ENCODE measurements at places on chromosomes 6 and 20.

- peak; percentile 24 for DNase-seq
Observed at GRCh38 chr6:35497571-35498421, 917 bp upstream of the TEAD3 start.

GRCh38 chr6:90003941-90004340, 109.7 kb downstream of the GJA10 start:
- no peak for DNase-seq

- DNase-seq = no peak
Observed at GRCh38 chr6:106608080-106608668, 21.1 kb downstream of the RTN4IP1 start.

- DNase-seq = no peak
Observed at GRCh38 chr6:149636124-149636523, 12.4 kb downstream of the KATNA1 start.

- DNase-seq = no peak
Observed at GRCh38 chr6:53982366-53983050, 128.7 kb upstream of the MLIP start.

DNA sequence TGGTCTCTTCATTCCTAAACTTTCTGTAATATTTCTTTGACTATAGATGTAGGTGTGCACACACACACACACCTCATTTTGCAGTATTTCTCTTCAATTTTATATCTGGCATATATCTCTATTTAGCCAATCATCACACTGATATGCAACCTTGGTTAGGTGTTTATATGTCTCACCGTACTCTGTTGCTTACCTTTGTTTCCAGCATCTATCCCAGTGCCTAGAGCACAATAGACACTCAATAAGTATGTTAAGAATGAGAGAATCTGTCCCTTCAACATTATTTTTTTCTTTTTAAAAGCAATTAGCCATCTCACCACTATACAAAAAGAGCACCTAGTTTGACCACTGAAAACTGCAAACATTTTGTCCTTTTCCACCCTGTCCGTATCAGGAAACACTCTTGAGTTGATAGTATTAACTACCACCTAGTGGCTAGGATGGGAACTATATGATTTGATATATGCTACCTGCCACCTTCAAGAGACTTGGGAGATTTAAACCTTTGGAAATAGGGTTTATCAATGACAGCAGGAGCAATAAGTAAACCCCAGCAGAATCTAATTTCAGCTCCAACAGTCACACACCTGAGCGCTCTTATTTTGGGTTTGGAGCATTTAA, 48.7 kb upstream of the RSPO3 start:
- no peak for DNase-seq

DNA sequence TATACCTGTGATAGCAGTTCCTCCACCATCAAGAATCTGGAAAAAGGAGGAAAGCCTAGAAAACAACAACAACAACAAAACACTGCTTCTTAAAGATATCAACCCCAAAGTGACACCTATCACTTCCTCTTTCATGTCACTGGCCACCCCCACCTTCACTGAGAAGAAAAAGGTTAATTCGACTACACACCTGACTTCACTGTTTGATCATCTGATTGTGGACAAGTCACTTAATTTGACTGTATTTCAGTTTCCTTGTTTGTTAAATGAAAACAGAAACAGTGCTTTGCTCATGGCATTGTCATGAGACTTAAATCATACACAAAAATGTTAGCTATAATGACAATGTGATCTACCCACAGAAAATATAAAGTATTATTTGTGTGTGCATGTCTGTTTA, 280.6 kb upstream of the SULF2 start:
- DNase-seq = no peak

DNA sequence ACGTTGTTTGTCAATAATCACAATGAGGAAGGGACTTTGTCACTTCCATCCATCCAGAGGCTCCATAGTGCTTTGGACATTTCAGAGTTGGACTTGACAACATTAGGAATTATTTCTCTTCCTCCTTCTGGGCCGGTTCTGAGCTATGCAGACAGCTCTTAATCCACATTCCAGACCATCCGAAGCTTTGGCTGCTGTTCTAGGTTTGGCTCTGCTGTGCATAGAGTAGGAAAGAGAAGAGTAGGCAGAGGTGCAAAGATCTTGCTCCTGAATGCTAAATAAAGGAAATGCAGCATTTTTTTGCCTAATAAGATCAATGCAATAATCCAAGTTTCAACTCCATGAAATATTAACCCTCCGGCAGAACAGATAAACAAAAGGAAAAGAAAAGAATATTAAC, 251.8 kb upstream of the PRND start:
- no peak for DNase-seq

DNA sequence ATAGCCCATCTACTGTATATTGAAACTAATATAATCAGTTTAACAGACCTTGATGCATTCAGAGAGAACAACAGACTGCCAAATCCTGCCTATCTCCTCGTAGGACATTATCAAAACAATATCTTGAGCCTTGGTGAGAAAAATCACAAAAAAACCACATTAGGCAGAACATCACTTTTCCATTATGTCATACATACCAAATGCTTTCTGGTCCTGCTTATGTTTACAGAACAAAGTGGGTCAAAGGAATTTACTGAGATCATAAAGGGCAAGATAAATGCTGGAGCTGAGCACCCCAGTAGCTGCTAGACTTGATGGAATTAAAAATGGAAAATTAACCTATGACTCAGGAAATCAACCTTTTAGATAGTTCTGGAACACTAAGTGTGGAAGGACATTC, 195.3 kb upstream of the KCNK16 start:
- DNase-seq = no peak

- DNase-seq = no peak
Observed at GRCh38 chr6:148580442-148580841, 166.4 kb upstream of the UST start.

- no peak for DNase-seq
Observed at GRCh38 chr6:31687860-31688693, 7.2 kb upstream of the LY6G5C start.

- peak; percentile 90 for DNase-seq
Observed at GRCh38 chr6:36123270-36124139, 6.8 kb upstream of the MAPK13 start.

- DNase-seq = no peak
Observed at GRCh38 chr6:21438986-21439352, 154.6 kb upstream of the SOX4 start.

GRCh38 chr20:25281541-25281991, 33.7 kb downstream of the PYGB start:
- no peak for DNase-seq

- no peak for DNase-seq
Observed at GRCh38 chr6:52512199-52512598, 64.7 kb downstream of the TRAM2 start.

DNA sequence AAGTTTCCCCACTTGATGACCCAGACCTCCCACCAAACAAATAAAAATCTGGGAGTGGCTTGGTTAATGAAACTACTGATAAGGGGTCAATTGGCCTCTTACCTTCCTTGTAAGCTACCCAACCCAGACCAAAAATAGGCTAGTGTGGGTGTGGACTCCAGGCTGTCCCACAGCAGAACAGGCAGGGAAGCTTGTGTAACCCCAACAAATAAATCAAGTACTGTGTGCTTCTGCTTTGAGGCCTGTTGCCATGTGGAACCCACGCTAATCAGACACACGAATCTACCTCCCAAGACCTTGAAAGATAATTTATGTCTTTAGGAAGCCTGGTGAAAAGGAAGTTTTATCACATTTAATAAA, 33.7 kb upstream of the PAQR8 start:
- DNase-seq = no peak

DNA sequence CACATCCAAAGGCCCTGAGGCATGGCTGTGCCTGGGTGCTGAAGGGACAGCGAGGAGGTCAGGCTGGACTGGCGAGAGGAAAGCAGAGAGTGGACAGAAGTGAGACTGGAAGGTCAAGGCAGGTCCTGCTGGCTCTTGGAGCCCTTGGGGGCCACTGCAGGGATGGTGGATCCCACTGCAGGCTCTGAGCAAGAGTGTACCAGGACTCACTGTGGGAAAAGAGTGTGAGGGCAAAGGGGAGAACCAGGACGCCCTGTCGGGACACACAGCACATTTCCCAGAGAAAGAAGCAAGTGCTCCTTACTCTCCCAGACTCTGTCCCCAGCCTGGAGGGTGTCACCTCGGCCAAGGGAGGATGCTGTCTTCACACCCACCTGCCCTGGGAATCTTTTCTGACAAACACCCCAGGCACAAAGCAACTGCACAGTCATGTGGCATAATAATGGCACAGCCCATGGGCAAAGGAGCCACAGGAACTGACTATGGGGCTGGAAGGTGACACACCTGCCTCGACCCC, 172.3 kb upstream of the CST7 start:
- DNase-seq = no peak

GRCh38 chr6:3926150-3926482, 76.9 kb downstream of the FAM50B start:
- DNase-seq = no peak
